ENCODE measurements at places on chromosomes 16 and 17.

- DNase-seq: no peak
These were observed 2.4 kb downstream of the ZNF213 start for GRCh38 chr16:3137267-3137666.

- no peak for DNase-seq
These were observed 304.7 kb downstream of the CA10 start for GRCh38 chr17:51853857-51854256.

DNA sequence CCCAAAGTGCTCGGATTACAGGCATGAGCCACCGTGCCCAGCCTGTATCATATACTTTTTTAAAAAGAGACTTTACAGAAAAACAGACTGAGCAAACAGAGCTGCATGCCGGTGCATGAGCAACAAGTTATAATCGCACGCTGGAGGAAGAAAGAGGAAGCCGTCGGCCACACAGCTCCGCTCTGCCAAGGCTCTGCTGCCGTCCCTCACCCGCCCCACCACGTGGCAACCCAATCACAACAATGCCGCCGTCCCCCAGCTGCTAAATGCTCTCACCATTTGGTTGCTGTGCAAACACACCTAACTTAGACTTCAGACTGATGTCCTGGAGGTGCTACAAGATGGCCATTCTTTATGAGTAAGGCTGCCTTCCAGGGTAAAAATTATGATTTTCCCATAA, 83.5 kb downstream of the ADCY9 start:
- no peak for DNase-seq

- DNase-seq: no peak
These were observed 24.6 kb upstream of the FAAP100 start for GRCh38 chr17:81576621-81577277.

GRCh38 chr17:72952641-72953315, 139.7 kb downstream of the SLC39A11 start:
- no peak for DNase-seq

DNA sequence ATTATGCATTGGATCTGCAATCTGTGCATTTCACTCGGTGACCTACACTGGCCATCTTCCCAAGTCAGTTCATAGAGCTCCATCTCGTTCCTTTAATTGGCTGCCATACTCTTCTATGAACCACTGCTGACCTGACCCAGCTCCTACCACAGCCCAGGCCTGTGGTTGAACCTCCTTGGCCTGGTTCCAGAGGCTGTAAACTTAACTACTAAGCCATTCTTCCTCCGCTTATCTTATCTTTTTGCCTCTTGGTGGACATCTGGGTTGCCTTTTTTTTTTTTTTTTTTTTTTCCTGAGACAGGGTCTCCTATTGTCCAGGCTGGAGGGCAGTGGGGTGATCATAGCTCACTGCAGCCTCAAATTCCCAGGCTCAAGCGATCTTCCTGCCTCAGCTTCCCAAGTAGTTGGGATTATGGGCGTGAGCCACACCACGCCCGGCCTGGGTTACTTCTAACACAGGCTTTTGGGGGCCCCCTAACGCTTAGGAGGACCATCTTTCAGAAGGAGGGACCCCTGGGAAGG, 18.3 kb downstream of the COQ7 start:
- DNase-seq: no peak

DNA sequence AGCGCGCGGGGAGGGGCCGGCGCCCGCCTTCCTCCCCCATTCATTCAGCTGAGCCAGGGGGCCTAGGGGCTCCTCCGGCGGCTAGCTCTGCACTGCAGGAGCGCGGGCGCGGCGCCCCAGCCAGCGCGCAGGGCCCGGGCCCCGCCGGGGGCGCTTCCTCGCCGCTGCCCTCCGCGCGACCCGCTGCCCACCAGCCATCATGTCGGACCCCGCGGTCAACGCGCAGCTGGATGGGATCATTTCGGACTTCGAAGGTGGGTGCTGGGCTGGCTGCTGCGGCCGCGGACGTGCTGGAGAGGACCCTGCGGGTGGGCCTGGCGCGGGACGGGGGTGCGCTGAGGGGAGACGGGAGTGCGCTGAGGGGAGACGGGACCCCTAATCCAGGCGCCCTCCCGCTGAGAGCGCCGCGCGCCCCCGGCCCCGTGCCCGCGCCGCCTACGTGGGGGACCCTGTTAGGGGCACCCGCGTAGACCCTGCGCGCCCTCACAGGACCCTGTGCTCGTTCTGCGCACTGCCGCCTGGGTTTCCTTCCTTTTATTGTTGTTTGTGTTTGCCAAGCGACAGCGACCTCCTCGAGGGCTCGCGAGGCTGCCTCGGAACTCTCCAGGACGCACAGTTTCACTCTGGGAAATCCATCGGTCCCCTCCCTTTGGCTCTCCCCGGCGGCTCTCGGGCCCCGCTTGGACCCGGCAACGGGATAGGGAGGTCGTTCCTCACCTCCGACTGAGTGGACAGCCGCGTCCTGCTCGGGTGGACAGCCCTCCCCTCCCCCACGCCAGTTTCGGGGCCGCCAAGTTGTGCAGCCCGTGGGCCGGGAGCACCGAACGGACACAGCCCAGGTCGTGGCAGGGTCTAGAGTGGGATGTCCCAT, 232.8 kb downstream of the SEC14L1 start:
- DNase-seq: no peak

GRCh38 chr16:55559933-55560516, 6.5 kb upstream of the CAPNS2 start:
- DNase-seq: no peak

DNA sequence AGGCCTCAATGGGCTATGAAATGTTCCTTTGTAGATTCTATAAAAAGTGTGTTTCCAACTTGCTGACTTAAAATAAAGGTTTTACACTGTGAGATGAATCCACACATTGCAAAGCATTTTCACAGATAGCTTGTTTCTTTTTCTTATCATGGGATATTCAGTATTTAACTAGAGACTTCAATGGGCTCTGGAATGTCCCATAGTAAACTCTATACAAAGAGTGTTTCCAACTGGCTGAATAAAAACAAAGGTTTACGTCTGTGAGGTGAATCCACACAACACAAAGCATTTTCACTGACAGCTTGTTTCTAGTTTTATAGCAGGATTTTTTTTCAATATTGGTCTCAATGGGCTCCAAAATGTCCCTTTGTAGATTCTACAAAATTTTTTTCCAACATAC, 550.1 kb downstream of the KCNJ18 start:
- no peak for DNase-seq

DNA sequence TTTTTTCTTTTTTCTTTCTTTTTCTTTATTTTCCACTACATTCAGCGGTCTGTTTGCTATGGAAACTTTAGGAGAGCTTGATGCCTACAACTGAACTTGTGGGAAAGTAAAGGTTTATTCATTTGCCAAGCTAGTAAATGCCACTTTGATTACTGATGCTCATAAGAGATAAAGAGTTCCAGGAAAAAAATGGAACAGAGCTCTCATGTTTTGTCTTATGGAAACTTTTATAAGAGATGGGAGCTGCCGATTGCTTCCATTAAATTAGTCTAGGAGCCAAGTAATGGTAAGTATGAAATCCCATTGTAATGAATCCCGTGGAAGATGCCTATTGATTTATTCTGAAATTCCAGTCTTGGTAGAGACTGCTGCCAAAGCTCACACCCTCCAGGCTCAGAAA, 7.1 kb downstream of the ANKFN1 start:
- no peak for DNase-seq

GRCh38 chr16:31181102-31181830, 1.3 kb downstream of the FUS start:
- DNase-seq: no peak

GRCh38 chr16:23962001-23962400, 126.2 kb downstream of the PRKCB start:
- peak; percentile 72 for DNase-seq

DNA sequence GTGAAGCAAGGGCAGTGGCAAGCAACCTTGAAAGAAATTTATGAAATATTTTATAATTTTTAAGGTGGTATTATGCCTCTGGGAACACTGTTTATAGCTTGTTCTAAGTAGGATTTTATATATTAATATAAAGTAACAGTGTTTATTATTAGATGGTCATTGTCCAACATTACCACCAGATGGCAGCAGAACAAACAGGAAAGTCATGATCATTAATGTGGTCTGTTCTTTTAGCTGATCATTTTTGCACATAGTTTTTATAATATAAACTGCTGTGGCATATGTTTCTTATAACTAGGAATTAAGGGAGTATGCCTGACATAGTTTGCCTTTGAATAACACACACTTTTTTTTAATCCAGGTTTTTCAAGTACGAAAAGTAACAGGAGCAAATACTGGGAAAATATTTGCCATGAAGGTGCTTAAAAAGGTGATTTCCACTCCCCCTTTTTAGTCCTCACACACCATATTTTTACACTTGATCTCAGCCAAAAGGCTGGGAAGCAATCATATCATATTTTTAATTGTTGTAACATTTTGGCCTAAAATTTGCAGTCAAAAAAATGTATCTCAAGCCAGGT, 21.4 kb downstream of the RPS6KB1 start:
- DNase-seq: peak; percentile 40

DNA sequence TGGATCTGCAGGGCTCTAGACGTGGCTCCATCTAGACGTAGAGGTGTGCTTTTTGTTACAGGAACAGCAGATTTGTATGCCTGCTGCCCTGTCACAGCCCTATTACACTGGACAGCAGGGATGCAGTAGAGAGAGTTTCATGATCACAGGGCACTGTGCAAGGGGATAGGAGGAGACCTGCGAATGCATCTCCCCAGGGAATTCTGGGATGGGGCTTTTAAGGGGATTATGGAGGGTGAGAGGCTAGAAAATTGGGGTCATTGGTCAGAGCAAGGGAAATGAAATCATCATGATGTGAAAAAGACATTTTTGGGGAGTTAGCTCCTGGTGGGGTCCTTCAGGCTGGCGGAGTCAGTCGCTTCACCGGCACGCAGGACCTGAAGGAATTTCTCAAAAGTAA, 3.9 kb upstream of the NUPR1 start:
- no peak for DNase-seq

DNA sequence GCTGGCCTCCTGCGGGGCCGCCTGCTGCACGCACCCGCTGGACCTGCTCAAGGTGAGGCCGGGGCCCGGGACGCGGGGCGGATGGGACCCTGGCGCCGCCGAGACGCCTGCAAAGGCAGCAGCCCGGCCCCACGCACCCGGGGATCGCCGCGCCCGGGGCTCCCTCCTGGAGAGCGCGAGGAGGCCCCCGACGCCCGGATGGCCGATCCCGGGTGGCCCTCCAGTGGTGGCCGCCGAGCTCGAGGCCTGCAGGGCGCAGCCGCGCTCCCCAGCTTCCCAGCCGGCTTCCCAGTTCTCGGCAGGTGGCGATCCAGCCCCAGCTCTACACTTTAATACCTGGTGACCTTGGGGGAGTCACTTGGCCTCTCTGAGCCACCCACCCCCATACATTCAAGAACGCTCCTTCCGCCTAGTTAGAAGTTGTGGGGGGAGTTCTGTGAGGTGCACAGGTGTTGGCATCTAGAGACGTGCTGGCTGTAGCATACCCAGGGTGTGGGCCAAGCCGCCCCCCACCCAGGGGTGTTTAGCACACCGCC, 452 bp downstream of the SLC25A10 start:
- no peak for DNase-seq

DNA sequence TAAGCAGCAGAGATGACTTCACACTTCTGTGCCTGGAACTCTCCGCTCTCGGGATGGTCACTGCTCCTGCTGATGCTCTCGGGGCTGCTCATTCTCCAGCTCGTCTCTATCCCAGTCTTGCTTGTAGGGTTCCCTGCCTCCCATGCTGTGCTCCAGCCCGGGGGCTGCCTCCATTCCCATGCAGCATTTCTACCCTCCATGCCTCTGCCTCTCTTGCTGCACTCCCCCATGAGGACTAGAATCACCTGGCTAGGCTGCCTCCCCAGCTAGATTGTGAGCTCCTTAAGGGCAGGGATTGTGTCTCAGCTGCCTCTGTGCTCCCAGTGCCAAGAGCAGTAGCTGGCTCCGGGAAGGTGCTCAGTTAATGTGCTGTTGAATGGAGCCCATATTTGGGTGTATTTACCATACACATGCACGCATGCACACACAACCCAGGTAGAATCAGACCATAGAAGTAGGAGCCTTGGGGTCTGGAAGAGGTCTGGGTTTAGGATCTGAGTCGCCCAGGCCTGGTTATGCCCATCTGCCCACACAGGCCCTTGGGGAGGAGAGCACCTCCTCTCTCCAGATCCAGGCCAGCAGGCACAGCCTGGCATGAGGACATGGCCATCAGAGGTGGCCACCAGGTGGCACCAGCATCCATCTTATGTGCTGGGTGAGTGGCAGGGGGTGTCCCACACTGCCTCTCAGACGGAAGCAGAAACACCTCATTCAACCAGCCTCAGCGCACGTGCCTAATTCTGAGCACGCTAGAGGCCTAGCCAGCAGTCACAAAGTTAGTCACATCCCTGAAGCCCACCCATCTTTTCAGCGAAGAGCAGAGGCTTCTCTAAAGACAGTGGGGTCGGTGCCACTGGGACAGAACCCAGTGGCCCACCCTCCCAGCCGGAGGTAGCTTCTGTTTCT, 9.3 kb downstream of the GIT1 start:
- peak; percentile 82 for DNase-seq

DNA sequence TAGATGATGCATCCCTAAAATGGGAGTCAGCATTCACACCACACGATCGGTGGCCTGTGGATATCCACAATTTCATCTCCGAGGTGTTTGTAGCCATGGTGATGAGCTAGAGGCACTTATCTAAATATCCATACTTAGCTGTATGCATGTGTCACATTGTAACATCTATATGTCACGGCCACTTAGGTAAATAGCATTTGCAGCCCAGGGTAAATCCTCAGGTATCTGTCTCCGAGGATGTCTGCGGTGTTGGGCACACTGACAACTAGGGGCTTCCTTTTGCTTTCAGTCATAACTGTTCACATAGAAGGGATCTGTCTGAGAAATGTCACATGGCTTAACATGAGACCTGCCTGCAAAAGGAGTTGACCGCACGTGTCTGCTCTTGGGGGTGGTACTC, 455.2 kb upstream of the ZFHX3 start:
- no peak for DNase-seq

DNA sequence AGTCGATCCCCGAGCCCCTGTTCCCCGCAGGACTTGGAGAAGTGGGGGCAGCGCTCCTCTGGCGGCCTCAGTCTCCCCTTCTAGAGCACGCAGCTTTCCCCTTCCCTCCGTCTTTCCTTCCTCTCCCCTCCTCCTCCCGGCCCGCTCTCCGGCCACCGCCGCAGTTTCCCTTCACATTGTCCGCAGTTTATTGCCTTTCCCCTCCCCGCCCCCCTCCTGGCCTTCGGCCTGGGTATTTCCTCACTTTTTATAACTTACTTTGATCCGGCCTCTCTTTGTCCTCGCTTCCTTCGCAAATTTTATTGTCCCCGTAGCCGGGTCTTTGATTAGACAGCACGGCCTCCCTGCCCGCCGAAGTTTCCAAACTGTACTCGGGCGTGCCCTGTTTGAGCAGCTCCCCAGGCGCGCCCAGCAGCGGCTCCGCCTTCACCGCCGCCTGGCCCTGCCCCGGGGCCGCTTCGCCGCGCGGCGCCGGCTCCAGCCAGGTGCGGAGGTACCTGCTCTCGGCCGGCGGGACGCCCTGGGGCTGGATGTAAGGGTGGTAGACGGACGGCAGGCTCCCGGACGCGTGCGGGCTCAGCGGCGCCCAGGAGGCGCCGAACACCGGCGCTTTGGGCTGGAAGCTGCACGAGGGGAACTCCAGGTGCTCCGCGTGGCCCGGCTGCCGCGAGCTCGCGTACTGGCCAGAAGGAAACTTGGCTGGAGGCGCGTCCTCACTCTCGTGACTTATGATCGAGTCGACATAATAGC, 488 bp downstream of the HOXB9 start:
- DNase-seq: no peak

- no peak for DNase-seq
These were observed 112.8 kb downstream of the IRX5 start for GRCh38 chr16:55043499-55043898.

Measured in stimulated activated CD4-positive, alpha-beta T cell treated with anti-CD3 and anti-CD28 coated beads, Interleukin-12 subunit alpha, Interleukin-12 subunit beta, amount 100 ng/mL, for 48 hours (primary cell).